ENCODE measurements at places on chromosomes 5 and 9. TPM values are rescaled to one million over a fixed set of nuclear protein-coding genes. Genes with fewer than 3 reads are reported as not detected.

The ANKRD18B gene
- 1.8 TPM for total RNA-seq

The ROR2 gene
- not detected for total RNA-seq

The LCN9 gene
- not detected for total RNA-seq

The PTPRD gene
- total RNA-seq: 1.6 TPM

The ADAMTSL2 gene
- total RNA-seq: not detected

The GABRA6 gene
- not detected for total RNA-seq

The CORO2A gene
- 22.3 TPM for total RNA-seq

The FGF18 gene
- not detected for total RNA-seq

The ADRB2 gene
- 11.9 TPM for total RNA-seq

The ZFP37 gene
- 0.80 TPM for total RNA-seq

Data from hair follicular keratinocyte (primary cell).